ENCODE measurements at places on chromosomes 16 and 17. TPM values are rescaled to one million over a fixed set of nuclear protein-coding genes. Genes with fewer than 3 reads are reported as not detected.

KRTAP17-1 gene
- total RNA-seq: not detected

TBC1D3C gene
- not detected for total RNA-seq

CD300LB gene
- total RNA-seq: 3.7 TPM

WNK4 gene
- 0.22 TPM for total RNA-seq

OSGIN1 gene
- 2.4 TPM for total RNA-seq

CBFB gene
- 98.1 TPM for total RNA-seq

SOCS3 gene
- 8.7 TPM for total RNA-seq
